Left renal cortex interstitium (tissue), 4 donors: ENCODE measurements at places on chromosomes 5 and 9.

- DNase-seq, result no peak
These were observed 2.0 kb downstream of the OR1J1 start for GRCh38 chr9:122475717-122476116.

- DNase-seq, result no peak
These were observed 33.9 kb downstream of the TRIP13 start for GRCh38 chr5:926417-927171.

DNA sequence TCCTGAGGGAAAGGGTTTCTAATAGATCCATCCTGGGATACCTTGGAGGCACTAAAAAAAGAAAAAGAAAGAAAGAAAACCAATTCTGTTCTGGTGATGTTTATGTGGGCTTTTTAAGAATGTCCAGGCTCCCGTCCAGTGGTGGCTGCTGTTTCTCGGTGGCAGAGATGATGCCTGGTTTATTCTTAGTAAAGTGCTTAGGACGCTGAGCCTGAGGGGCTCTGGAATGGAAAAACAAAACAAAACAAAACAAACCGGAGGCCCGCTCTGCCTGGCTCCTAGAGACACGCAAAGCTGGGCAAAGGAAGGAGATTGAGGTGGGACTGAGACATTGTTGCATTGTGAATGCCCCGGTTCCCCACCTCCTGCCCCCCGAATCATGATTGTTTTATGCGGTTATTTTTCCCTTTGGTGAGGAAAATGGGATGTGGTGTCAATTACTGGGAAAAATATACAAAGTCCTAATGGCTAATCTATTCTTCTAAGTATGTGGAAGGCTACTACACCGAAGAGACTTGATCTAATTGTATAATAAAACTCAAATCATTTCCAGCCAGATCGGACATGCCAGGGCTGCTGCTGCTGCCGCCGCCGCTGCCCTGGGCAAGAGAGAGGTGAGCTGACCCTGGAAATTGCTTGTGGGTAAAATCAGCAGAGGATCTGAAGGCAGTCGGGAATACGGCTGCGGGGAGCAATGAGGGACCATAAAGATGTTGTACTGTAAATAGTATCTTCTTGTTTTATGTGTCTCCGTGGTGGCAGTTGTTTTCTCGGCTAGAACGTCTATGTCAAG, 644.9 kb downstream of the CCDC171 start:
- DNase-seq, result no peak

GRCh38 chr5:91146230-91146629, 236.9 kb downstream of the ARRDC3 start:
- no peak for DNase-seq

GRCh38 chr5:57834829-57835608, 352.4 kb upstream of the ACTBL2 start:
- no peak for DNase-seq

DNA sequence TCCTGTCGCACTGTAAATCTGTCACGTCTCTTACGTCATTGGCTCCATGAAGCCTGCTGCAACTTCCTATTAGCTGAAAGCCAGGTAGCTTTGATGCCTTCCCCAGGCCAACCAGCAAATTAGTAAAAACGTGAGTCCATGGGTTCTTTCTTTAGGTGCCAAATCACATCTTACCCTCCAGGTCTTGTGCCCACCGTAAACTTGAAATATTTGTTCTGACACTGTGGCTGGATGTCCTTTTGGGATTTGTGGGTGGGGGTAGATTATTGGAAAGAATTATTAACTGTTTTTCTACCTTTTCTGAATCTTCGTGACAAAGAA, 172.8 kb downstream of the NR3C1 start:
- no peak for DNase-seq

GRCh38 chr5:14503681-14504331, 77.8 kb upstream of the OTULINL start:
- no peak for DNase-seq

- DNase-seq, result no peak
These were observed 40.7 kb downstream of the FAM114A2 start for GRCh38 chr5:153998010-153998409.

GRCh38 chr9:121814594-121814993, 163.2 kb downstream of the DAB2IP start:
- no peak for DNase-seq

GRCh38 chr9:93975262-93975661, 20.1 kb upstream of the BARX1 start:
- DNase-seq, result no peak

GRCh38 chr5:168227001-168227400, 64.4 kb upstream of the WWC1 start:
- no peak for DNase-seq

- DNase-seq, result no peak
These were observed 133.3 kb upstream of the TRPM3 start for GRCh38 chr9:71254592-71255277.

DNA sequence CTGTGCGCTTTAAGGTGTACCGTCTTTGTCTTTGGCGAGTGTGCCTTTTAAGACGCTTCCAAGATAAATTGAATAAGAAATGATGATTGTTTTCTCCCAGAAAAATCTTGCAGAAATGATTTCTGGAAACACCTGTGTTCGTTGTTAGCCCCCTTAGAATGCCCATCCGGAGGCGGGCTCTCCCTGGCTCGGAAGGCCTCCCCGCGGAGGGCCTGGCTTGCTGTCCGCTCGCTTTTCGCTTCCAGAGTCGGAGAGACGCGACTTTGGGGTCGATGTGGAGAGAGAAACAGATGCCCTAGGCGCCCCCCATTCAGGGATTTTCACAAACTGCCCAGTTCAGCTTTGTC, 23.9 kb downstream of the LECT2 start:
- no peak for DNase-seq

- no peak for DNase-seq
These were observed 1.1 kb downstream of the LARP1 start for GRCh38 chr5:154756009-154756867.

DNA sequence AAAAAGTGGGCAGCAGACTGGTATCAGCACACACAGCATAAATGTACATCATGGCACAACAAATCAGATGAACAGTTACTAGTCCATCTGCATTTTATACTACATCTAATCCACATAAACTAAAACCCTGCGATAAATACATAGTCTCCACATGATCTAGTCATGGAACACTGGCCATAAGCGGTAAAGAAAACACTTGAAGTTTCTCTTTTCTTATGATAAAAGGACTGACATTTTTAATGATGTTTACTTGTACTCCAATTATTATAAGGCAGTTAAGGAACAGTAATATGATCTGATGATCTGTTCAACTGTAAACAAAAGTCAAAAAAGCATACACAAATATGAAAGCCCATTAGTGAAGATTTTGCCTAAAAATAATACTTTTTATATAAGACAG, 112.5 kb downstream of the MPDZ start:
- DNase-seq, result no peak

- DNase-seq, result no peak
These were observed 72.6 kb downstream of the SMARCA2 start for GRCh38 chr9:2087500-2088313.

DNA sequence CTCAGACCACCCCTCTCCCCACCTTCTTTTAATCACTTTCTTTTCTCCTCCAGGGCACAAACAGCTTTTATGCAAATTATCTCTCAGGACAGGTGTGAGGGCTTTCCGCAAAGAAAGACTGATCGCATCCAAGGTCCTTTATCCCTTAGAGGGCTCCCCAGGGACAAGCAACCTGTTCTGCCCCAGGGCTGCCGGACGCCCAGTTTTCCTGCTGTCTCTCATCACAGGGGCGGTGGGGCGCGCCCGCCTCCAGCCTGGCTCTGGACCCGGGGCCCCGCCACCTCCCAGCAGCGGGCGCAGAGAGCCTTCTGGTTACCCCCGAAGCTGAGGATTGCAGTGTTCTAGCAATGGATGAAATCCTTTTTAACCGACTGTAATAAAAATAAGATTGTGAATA, 266.1 kb downstream of the CWC27 start:
- no peak for DNase-seq

DNA sequence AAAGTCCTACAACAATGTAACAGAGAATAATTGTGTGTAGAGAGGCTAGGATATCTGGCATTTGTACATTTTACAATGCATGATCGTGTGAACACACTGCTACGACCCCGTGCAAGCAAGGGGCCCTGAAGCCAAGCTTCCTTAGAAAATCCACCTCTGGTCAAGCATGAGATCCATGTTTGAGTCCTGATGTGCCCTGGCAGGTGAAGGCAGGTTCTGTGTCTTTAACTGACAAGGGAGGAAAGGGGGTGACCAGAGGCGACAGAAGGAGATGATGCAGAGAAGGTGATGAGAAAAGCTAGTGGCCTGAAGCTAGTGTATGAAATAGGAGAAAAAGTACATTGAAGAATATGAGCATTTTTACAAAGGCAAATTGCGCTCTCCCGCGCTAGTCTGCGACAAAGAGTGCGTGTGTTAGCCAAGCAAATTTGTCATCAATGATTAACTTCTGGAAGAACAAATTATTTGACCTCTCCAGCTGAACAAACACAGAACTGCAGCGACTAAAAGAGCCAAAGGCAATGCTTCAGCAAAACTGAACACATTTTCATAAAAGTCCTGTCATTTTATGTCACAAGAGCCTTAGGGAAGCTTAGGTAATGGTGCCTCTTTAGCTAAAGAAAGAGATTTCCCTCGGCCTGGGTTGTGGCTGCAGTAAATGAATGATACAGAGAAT, 101.7 kb upstream of the DAPK1 start:
- no peak for DNase-seq

DNA sequence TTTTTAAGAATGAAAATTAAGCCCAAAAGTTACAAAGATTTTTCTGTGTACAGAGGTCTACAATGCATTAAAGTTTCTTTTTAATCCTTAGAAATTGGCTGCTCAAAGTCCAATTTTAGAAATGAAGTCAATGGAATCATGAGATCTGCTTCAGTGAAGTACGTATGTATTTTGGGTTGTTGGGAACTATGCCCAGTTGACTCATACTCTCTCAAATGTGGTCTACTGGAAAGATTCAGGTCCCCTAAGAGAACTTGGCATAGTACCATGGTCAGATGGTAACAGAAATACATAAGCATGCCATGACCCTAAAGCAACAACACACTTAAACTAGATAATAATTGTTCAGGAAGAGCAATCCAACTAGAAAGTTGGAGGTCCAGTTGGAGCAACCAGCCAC, 23.0 kb downstream of the FBLL1 start:
- DNase-seq, result no peak

- DNase-seq, result no peak
These were observed 87.5 kb downstream of the DAB2IP start for GRCh38 chr9:121738968-121739367.

GRCh38 chr5:138179277-138179857, 455 bp downstream of the KIF20A start:
- no peak for DNase-seq

- DNase-seq, result no peak
These were observed 6.1 kb upstream of the TUSC1 start for GRCh38 chr9:25684321-25684720.

DNA sequence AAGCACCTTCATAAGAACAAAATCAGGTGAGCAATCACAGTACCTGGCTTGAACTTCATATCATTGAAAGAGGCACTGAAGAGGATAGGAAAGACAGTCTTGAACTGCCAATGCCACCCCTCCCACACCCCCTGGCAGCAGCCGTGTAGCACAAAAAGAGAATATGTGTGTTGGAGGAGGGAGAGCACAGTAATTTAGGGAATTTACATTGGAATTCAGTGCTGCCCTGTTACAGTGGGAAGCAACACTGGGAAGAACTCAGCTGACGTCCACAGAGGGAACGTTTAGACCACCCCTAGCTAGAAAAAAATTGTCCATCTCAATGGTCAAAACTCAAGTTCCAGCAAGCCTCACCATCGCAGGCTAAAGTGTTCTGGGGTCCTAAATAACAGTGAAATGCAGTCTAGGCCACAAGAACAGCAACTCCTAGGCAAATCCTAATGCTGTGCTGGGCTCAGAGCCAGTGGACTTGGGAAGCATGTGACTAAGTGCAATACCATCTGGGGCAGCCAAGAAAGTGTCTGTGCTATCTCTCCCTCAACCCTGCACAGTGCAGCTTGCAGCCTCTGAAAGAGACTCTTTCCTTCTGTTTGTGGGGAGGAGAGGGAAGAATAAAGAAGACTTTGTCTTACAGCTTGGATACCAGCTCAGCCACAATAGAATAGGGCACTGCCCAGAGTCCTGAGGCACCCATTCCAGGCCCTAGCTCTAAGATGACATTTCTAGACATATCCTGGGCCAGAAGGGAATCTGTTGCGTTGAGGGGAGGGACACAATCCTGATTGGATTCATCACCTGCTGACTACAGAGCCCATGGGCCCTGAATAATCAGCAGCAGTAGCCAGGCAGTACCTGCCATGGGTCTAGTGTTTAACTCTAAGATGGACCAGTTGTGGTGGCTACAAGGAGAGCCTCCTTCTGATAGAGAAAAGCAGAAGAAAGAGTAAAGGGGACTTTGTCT, 62.1 kb upstream of the VLDLR start:
- no peak for DNase-seq

DNA sequence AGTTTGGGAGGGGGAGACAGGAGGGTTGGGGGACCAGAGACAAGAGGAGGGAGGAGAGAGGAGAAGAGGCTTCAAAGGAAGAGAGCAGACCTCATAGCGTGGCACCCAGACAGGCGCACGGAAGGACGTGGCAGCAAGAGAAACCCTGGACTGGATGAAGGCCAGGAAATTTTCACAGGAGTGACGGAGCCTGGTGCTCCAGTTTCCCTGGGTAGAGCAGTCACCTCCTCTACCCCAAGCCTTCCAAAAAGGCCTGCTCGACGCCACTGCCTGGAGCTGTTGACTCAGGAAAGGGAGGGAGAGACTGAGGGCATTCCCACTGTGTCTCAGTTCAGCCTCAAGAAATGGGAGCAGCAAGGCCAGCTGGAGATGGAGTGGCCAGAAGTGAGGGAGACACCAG, 19.3 kb downstream of the AK8 start:
- no peak for DNase-seq

DNA sequence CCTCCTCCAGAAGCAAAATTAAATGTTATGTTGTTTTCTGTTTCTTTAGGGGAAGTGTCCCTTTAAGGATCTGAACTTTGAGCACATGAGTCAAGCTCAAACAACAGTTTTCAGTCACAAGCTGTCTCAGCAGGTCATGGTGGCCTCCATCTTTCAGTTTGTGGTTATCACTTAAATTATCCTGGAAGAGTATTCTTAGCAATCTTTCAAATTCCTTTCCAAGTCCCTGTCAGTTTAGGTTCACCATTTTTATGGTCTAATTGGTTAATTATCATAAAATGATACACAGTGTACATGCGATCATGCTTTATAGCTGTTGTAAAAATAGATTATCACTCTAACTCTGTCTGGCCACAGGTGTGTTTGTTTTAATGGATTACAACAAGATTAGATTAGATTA, 43.1 kb upstream of the SELENOP start:
- no peak for DNase-seq

DNA sequence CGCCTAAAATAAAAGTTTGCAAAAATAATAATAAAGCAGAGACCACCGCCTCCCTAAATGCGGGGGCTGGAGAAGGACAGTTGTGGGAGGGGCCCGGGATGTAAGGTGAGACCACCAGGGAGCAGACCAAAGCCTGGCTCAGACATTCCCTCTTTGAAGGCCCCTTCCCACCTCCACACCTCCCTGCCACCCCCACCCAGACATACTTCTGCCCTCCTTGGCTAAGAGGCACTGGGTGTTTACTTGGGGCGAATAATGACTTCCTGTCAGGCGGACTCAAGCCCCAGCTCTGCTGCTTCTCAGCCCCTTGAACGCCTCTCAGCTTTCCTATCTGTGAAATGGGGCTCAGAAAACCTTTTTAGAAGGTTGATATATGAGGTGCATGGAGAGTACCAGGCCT, 58.8 kb upstream of the GGTA1 start:
- DNase-seq, result no peak
